Stimulated activated CD4-positive, alpha-beta T cell treated with anti-CD3 and anti-CD28 coated beads, Interleukin-2, amount 100 ng/mL, for 48 hours (primary cell): ENCODE measurements at places on chromosomes 6 and 20.
A peak's percentile ranks its signal among the peaks of the same experiment; 100 is the strongest.

DNA sequence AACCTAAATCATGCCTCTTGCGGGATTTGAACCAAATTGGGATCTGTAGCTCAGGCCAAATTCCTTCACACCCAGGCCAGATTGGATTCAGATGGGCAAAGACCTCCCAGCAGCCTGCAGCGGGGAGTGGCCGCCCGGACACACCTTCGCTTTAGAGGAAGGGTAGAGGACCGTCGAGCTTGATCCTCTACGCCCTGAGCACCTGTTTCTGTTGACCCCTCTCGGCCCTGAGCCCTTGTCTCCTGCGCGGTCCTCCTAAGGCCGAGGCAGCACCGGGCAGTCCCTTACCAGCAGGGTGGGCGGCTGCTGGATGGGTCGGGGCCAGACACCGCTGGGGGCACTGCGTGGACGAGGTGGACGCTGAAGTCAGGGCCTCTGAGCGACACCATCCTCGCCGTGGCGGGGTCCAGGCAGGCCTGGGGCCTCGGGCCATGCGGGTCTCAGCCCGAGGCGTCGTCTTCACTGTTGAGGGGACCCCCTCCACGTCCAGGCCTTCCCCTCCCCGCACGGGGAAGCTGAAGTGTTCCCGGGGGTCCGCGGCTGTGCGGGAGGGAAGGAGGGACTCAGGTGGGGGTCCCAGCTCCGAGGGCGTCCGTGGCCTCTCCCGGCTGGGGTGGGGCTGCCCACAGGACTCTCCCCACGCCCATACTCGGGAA lies 114.8 kb downstream of the SMOC2 start:
- no peak for DNase-seq

DNA sequence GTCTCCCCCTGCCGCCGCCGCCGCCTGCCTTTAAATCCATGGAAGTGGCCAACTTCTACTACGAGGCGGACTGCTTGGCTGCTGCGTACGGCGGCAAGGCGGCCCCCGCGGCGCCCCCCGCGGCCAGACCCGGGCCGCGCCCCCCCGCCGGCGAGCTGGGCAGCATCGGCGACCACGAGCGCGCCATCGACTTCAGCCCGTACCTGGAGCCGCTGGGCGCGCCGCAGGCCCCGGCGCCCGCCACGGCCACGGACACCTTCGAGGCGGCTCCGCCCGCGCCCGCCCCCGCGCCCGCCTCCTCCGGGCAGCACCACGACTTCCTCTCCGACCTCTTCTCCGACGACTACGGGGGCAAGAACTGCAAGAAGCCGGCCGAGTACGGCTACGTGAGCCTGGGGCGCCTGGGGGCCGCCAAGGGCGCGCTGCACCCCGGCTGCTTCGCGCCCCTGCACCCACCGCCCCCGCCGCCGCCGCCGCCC lies 474 bp downstream of the CEBPB start:
- DNase-seq, result peak; percentile 44

DNA sequence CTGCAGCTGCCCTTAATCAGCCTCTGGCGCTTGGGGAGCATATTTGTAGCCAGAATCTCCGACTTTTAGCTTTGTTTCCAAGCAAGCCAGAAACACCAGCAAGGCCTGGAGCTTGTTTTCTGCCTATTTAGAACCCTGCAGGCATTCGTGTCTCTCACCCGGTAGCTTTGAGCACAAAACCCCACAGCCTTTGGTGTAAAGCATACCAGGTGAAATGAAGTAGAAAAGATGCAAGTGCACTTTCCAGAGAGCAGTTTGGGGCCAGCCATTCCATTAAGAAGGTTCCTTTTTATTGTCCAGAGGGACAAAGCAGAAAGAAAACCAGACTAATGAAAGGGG lies 736 bp downstream of the FAM217B start:
- no peak for DNase-seq

GRCh38 chr6:148423601-148424270 lies 81.1 kb downstream of the SASH1 start:
- no peak for DNase-seq

DNA sequence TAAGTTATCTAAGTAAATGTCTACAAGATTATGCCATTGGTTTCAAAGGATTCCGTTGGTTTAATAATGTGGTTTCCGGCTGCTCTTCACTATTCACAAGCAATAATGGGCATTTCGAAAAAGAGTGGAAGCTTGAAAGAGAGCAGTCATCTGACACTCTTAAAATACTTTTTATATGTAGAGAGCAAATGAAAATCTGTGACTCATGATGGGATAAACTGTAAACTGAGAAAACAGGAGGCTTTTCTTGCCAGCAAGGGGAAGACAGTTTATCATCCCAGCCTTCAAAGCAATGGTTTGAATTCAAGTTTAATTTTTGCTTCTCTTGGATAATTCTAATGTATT lies 145.7 kb downstream of the KHDC1L start:
- DNase-seq, result no peak

DNA sequence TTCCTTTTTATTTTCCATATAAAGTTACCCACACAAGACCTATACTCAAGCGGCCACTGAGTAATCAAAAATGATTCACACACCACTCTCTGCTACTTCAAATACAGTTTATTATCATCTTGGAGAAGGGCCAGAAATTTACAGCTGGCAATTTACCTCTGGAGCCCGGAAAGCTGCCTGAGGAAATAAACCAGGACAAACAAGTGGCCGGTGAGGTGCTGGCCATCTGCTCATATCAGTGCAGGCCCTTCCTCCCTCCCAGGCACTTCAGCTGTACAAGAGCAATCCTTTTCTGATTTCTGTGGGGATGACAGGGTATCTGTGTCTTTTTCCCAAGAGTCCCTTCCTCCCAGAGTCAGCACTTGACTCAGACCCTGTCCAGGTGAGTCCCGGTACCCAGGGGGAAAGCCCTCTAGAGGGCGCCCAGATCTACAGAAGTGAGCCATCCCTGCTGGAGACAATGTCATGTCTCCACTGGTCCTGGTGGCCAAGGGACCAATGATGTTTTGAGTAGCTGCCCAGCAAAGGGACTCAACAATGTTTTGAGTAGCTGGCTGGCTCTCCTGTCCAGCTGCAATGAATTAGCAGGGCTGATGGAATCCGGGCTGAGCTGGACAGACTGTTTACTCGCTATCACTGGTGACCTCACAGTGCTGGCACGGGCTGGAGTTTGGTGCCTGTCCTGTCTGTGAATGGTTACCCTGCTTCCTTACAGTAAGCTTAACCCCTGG lies 23.6 kb downstream of the LRP11 start:
- peak; percentile 50 for DNase-seq

DNA sequence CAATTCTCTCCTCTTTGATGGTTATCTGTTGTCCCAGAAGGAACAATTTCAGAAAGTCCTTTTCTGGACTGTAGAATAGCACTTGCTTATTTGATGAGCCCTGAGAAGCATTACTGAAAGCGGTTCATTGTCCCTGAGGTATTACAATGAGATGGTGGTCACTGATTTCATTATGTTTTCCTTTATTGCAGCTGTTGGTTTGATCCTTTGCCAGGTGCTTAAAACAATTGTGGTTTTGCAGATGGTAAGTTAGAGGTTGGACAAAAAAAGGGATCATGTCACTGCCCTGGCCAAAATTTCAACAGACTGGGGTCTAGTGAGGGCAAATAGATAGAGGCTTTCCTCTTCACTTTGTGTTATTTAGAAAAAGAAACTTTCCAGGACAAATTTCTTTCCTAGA lies 61.9 kb downstream of the ESR1 start:
- no peak for DNase-seq

DNA sequence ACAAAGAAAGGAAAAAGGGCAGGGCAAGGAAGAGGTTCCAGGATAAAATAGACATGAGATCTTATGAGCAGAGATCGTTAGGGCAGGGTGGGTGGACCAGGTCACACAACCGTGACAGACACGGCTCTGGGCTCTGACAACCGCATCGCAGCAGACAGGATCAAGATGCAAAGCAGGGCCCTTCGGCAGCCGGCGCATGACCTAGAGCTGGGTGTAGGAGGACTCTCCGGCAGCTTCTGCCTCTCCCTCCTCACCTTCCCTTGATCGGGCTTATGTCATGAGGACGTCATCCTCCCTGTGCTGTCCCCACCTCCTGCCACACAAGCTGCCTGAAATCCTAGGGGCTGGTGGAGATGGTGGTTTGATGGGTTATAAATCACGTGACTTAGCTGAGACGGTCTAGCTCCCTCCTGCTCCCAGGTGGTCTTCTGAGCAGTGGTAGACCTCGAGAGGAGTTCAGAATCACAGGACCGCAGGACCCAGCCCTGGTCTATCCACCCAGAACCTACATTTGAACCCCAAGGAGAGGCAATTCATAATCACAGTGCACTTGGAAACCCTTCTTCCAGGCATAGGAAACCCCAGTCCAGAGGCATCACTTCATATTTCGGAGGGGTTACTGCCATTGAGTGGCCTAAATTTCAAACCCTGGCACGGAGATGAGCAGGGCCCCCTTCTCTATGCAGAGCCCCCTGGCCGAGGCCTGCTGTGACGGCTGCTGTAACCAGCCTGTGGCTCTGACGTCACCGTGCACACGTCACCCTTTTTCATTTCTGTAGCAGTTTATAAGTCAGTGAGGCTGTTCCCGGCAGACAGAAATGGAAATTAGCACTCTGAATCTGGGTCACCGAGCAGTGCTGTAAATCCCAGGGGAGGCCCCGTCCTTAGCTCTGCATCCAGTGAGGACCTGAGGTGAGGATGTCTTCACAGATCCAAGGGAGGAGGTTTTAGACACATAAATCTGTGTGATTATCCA lies 8.7 kb upstream of the CCR6 start:
- peak; percentile 53 for DNase-seq

DNA sequence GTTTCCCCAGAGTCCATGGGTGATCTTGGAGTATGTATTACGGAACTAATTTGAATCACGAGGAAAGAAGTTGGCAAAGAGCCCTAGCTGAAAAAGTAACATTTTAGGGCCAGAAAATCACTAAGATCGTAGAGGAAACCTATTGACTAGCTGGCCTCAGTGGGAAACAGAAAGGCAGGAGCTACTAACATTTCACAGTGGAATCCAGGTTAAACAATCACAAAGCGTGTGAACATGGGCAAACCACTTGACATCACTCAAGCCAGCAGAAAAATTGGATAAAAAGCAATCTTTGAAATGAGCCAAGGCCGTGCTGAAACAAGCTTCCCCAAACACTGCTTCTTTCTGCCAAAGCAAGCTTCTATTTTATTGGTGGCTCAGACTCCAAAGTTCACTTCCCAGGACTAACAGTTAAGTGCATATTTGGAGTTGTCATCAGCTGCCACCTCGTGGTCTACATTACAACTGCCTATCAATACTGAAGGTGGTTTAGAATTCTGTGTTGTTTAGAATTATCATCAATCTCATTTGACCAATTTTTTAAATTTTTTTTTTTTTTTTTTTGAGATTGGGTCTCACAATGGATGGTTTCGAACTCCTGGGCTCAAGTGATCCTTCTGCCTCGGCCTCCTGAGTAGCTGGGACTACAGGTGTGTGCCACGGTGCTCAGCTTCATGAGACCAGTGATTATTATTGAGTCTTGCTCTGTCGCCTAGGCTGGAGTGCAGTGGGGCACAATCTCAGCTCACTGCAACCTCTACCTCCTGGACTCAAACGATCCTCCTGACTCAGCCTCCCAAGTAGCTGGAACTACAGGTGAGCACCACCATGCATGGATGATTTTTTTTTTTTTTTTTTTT lies 10.6 kb downstream of the RPS10 start:
- no peak for DNase-seq

GRCh38 chr20:41329435-41330342 lies 10.9 kb upstream of the LPIN3 start:
- peak; percentile 46 for DNase-seq

DNA sequence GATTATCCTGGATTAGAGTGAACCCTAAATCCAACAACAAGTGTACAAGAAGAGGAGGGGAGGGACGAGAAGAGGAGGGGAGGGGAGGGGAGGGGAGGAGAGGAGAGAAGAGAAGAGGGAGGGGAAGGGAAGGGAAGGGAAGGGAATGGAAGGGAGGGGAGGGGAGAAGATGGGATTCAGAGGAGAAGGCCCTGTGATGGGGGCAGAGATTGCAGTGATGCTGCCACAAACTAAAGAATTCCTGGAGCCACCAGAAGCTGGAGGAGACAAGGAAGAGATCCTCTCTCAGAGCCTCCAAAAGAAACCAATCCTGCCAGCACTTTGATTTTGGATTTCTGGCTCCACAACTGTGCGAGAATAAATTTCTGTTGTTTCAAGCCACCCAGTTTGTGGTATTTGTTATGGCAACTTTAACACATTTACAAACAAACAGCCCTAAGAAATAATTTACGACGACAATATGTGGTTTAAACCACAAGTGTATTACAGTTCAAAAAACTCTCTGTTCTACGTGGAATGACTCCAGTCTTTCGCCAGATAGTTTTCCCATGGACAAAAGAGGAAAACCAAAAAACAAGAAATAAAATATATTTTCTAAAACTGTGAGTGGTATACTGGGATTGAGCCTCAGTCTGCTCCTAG lies 235.4 kb downstream of the HDGFL1 start:
- DNase-seq, result no peak

DNA sequence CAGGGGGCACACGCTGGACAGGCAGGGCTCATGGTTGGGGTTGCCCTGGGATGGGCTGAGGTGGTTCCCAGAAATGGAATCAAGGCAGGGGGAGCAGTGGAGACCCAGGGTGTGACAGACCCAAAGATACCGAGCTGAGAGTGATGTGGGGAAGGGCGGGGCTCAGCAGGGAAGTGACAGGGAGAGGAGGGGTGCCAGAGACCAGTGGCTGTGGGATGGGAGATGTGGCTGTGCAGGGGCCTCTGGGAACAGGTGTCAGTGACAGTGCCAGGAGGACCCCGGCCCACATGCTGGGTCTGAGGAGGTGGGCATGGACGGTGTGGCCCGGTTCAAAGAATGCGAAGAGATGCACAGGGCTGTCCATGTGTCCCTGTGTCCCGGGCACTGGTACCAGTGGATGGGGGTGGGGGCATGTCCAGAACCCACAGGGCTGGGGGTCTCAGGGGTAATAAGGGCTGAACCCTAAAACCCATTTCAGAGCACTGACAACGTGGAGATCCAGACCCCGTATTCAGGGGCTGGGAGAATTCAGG lies 1.0 kb downstream of the CABLES2 start:
- DNase-seq, result no peak

GRCh38 chr20:11222243-11222642 lies 548.4 kb upstream of the JAG1 start:
- DNase-seq, result no peak

- no peak for DNase-seq
Measured at GRCh38 chr6:14849185-14849584, 396.7 kb upstream of the JARID2 start.

DNA sequence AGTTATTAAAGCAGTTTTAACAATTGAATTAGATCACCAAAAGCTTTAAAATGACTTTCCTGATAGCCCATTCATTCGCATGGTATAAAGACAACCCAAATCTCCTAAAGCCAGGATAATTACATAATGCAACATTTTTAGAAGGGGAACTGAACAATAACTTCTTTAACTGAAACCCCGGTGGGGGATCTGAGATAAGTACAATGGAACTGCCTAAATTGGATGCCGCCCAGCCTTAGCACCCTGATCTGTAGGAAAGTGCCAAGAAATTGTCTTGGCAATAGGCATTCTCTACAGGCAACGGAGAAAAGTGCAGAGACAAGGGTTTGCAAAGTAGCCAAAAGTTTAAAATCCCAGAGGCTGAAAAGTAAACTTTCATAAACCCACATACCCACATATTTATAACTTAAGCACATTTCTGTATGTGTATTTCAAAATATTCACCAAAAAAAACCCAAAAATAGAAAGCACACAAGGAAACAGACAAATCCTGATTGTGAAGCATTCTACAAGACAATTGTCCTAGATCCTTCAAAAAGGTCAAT lies 98.8 kb upstream of the BEND6 start:
- no peak for DNase-seq
